BE2C (cell line): ENCODE measurements at places on chromosomes 1 and 21.

- peak; percentile 67 for DNase-seq
These were observed 12.5 kb downstream of the RPS6KA1 start for GRCh38 chr1:26541816-26542711.

DNA sequence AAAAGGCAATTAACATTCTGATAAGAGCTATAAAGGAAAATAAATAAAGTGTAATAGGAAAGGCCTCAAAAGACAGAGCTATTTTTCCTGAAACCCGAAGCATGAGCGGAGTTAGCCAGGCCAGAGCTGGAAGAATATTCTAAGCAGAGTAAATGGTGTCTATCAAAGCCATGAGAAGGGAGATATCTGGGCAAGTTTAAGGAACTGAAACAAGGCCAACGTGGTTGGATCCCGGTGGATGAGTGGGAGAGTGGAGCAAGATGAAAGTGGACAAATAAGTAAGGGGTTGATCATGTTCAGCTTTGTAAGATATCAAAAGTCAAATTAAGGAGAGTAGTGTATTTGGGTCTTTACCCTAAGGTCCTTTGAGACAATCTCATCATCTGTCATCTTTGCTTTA lies 234.0 kb downstream of the TM2D1 start:
- DNase-seq: no peak

GRCh38 chr1:110040548-110040947 lies 6.1 kb downstream of the STRIP1 start:
- DNase-seq: no peak

DNA sequence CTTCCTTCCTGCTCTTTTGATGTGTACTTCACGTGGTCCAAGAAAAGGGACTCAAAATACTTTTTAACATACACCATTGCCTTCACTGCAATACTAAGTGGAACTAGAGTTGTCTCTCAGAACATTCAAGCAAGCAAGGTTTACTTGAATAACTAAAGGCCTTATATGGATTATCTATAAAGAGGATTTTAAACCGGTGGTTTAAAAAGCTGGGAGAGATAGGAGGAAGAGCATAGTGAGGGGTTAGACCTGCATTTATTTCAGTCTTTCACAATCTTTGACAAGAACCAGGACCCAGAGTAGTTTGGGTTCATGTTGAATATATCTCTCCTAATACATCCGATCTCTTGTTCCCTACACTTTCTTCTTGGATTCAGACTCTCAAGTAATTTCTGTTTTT lies 6.9 kb downstream of the S1PR1 start:
- DNase-seq: no peak

- DNase-seq: no peak
These were observed 255.4 kb upstream of the TMEM51 start for GRCh38 chr1:14897997-14898645.

- no peak for DNase-seq
These were observed 70.6 kb downstream of the PATJ start for GRCh38 chr1:61812916-61813315.

DNA sequence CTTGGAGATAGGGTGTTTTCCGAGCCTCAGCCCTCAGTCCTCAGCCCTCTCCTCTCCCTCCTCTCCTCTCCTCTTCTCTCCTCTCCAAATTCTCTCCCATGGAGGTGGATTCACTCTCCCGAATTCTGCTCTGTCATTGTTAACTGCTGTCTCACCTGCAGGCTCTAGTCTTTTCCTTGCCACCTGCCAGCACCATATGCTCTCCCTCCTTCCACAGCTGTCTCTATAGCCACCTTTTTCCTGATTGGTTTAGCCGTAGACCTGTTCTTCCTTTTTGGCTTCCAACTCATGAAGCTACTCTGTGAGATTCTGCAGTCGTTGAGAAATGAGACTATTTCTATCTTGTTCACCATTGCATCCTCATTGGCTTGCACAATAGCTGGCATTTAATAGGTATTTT lies 19.7 kb downstream of the COG2 start:
- DNase-seq: no peak

GRCh38 chr1:204653590-204654340 lies 31.8 kb downstream of the LRRN2 start:
- no peak for DNase-seq

- DNase-seq: no peak
These were observed 329.4 kb downstream of the KCNT2 start for GRCh38 chr1:196278816-196279215.

GRCh38 chr1:23108918-23109533 lies 59.6 kb downstream of the LUZP1 start:
- DNase-seq: no peak

- no peak for DNase-seq
These were observed 3.9 kb downstream of the CD1B start for GRCh38 chr1:158327481-158327880.

DNA sequence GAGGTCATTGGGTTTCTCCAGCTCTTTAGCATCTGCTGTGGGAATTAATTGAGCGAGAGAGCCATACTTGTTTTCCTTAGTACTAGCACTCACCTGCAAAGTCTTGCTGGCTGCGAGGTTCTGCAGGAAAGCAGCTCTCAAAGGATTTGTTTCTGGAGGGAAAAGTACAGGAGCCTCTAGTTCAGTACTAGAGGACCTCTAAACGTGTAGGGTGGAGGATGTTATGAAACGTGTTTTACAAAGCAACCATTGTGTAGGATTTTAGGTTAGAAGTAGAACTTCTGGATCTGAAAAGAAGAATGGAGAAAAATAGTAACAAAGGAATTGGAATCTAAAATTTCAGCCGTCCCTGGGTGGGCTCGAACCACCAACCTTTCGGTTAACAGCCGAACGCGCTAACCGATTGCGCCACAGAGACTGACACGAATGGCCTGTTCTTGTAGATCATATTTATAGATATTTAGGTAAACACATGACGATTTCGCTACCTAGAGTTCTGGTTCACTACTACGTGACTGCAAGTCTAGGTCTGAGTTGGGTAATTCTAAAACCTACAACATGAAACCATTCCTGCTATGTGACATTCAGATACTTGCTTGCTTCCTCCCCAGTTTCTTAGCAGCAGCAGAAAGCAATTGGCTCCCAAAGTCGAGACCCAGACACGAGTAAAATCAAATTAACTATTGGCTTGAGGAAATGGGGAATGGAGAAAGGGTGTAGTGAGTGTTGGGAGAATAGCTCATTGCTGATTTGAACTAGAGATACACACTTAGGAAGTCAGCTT lies 60.2 kb upstream of the CFAP126 start:
- peak; percentile 59 for DNase-seq

DNA sequence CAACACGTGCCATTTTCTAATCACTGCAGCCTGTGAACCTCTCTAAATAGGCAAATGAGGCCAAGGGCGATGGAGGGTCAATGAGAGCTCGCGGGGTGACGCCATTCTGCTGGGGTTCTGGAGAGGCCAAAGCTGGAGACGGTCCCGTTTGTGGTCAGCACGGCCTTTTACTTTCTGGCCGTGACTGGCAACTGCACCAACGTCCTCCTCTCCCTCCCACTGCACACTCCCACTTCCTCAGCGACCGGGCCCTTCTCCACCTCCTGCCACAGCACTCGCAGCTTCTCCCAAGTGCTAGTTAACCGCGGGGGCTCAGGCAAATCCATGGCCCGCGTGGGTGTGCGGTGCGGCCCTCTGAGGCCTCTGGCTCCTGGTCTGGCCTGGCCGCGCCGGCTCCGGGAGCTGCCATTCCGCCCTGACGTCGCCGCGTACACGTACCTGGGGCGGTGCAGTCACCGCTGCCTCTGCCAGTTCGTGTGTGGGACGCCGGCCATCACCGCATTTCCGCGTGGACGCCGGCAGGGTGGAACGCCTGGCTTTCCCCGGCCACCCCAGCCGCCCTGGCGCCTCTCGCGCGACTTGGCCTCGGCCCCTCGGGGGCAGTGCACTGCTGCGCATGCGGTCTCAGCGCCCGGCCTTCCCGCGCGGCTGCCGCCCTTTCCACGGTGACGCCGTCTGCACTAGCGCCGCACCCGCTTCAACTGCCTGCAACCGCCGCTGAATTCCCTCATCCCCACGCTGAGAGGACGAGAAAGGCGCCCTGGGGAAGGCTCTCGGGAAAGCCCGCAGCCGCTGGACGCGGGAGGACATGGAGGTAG lies 18.2 kb downstream of the OR2C3 start:
- DNase-seq: no peak

DNA sequence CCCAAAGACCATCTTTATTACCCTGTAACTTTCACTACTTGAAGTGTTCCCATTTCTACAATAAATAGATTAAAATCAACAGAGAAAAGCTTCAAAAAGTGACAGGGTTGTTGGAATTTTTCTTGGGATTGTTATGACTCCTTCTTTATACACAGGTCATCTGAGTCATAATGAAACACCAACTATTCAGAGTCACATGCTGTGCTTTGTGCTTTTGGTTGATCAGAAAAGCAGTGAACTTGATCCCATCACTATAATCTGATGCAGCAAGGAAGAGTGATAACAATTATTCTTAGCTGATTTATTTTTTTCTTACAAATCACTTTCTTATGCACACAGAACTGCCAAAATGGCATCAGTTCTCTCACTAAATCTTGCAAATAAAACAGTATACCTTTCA lies 422.9 kb downstream of the PTBP2 start:
- DNase-seq: no peak

- DNase-seq: no peak
These were observed 23.0 kb downstream of the ARHGEF16 start for GRCh38 chr1:3477241-3477995.

GRCh38 chr1:13749543-13750341 lies 49.8 kb downstream of the PRDM2 start:
- peak; percentile 33 for DNase-seq

GRCh38 chr1:15088281-15088971 lies 65.1 kb upstream of the TMEM51 start:
- no peak for DNase-seq

DNA sequence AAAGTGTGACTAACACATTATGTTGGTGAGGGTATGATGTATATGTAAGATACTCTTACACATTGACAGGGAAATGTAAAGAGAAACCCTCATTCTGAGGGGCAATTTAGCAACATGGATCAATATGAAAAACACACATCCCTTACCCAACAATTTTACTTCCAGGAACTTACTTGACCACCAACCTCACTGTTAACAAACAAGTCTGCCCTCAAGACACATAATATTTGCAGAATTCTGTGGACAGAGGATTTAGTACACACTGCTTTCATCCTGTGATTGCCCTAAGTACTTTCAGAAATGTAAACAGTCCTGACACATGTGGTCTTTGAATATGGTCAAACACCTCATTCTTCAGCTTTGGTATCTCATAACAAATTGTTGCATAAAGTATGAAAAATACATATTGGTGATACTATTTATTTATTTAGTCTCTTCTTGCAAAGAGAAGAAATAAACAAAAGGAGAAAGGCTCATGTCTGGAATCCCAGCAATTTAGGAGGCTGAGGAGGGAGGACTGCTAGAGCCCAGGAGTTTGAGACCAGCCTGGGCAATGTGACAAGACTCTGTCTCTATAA lies 6.9 kb downstream of the USP48 start:
- no peak for DNase-seq

GRCh38 chr1:1349256-1350012 lies at the start of gene DVL1:
Gene DVL1, minus strand, starts transcription at chr1:1349418. Its CDS starts 353 bp downstream, at chr1:1349065.
- DNase-seq: peak; percentile 84

- DNase-seq: peak; percentile 74
These were observed 76.8 kb downstream of the CD46 start for GRCh38 chr1:207828485-207829158.

DNA sequence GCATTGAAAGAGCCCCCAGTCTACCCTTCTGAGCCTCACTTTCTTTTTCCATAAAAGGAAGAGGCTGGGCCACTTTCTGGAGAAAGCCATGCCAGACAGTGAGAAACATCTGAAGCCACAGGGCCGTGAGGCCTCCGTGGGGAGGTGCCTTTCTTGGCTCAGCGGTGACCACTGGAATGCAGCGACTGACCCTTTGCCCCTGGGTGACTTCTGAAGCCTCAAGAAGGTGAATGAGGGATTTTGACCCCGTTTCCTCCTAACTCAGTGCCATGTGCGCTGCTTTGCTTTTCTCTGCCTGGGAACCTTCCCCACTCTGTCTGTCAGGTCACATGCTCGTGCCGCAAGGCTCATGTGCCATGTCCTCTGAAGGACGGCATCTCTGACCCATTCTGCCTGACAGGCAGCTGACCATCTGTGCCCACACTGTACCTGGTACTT lies 44.7 kb upstream of the A3GALT2 start:
- DNase-seq: no peak

GRCh38 chr1:19375631-19376400 lies 63.7 kb downstream of the SLC66A1 start:
- no peak for DNase-seq

DNA sequence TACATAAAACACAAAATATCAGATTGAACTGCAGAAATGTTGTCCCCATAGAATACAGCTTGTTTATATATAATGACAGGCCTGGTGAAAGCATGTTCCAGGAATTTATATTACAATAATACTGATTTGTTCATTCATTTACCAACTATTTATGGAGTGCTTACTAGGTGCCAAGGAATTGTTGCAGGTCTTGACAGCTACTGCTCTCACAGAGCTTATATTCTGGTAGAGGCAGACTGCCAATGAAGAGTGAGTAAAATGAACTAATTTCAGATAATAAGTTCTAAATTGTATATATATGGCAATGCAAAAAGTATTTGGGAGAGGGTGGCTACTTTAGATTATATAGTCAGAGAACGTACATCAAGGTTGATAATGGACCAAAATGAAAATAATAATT lies 152.0 kb downstream of the COQ8A start:
- DNase-seq: no peak

DNA sequence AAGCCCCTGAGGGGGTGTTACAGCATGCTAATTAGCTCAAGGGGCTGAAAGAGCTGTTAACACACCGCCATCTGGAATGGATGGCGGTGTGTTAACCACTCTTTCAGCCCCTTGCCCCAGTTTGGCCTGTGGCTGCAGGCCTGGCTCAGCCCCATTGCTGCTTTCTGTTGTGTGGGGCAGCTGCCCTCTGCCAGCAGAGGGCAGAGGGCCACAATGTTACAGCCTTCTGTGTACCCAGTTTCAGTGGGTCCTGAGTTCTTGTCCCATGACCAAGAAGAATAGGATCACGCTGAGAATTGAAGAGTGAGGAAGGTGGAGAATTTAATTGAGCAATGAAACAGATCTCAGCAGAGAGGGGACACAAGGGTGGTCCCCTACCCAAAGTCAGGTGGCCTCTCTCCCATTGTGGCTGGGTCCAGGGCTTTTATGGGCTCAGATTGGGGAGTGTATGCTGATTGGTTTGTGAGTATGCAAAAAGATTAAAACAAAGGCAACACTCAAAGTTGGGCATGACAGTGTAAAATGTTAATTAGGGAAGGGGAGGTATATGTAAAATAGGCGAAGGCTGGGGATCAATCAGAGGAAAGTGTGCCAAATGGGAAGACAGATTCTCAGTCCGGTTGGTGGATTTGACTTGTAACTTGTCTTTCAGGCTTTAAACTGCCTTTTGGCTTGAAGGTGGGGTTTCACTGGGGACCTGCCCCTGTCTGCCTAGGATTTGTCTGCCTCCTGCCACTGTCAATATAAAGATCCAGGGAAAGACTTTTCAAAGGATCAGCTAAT lies 142.2 kb downstream of the RABGAP1L start:
- DNase-seq: no peak

- DNase-seq: no peak
These were observed 135.2 kb upstream of the COL11A1 start for GRCh38 chr1:103243481-103243880.

- DNase-seq: no peak
These were observed 16.1 kb downstream of the NOC2L start for GRCh38 chr1:942864-943533.
